ENCODE measurements at places on chromosomes 11 and 22.

DNA sequence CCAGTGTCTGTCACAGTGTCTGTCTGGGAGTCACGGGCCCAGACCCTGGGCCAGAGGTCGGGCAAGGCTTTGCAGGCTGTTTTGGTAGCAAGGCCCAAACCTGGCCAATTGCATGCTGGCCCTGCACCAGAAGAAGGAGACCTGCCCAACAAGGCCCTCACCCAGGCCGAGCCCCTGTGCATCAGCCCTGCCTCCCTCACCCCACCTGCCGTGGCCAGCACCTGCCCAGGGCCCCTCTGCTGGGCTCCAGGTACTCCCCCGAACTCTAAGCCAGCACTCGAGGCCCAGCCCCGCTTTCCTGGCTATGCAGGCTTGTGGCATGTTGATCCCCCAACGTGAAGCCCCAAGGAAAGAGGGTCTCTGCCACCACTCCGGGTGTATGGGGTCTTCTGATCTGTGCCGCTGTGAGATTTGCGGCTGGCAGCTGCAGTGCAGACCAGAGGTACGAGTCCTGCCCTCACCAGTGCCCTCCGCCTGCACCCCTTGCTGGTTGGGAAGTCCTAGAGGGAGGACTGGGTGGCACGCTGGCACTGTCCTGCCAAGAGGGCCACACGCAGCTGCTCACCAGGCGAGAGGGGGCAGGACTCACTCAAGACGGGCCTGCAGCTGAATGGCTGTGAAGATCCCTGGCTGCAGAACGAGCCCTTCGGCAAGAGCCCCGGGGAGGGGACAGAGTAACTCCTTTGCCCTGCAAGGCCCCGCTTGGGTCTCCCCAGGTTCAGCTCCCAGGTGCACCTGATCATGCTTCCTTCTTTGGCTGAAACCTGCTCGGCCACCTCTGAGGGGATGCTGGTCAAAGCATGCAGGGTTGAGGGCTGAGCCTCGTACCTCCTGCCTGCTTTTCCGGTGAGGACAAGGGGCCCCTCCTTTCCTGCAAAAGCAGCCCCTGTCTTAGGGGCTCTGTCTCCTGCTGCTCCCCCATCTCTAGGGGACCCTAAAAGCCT, 6.7 kb upstream of the SEPTIN5 start:
- no peak for DNase-seq

GRCh38 chr22:43227239-43227630, 40.3 kb upstream of the TTLL12 start:
- no peak for DNase-seq

GRCh38 chr11:20161923-20162744, 1.9 kb upstream of the DBX1 start:
- no peak for DNase-seq

- DNase-seq: peak; percentile 72
These were observed at the start of gene PLXNB2 for GRCh38 chr22:50306753-50307749. Gene PLXNB2, minus strand, starts transcription at chr22:50307646. Its CDS starts 17,062 bp downstream, at chr22:50290584.

DNA sequence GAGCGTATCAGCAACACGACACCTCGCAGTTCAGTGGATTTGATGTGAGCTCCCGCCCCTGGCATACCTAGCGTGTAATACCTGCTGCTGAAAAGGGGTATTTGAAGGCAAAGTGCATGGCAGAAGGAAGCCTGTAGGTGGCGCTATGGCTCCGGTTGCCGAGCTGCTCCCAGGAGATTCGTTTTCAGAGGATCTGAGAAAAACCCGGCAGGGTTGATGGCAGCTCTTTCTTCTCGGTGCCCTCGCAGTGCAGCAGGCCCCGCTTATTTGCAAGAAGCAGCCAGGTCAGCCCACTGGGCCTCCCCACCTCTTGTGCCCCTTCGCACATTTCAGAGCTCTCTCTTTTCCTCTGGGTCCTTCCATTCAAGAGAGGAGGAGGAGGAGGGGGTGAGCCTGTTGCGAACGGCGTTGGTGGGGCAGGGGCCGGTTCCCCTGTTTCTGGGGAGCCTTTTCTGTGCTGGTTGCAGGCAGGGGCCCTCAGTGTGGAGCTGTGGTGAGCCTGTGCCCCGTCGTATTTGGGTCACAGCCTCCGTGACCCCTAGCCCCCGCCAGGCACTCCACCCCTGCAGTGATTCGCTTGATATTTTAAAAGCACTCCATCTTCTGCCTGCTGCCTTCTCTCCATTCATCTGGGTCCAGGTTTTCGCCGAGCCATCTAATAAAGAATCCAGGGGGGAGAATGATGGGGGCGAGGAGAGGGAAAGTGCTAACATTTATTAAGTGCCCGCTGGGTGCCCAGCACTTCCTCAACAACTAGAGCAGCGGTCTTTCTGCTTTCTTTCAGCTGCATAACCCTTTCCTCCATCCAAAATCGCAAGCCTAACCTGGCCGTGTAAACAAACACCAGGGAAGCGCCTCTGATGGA, 85.3 kb upstream of the SYT13 start:
- peak; percentile 83 for DNase-seq

DNA sequence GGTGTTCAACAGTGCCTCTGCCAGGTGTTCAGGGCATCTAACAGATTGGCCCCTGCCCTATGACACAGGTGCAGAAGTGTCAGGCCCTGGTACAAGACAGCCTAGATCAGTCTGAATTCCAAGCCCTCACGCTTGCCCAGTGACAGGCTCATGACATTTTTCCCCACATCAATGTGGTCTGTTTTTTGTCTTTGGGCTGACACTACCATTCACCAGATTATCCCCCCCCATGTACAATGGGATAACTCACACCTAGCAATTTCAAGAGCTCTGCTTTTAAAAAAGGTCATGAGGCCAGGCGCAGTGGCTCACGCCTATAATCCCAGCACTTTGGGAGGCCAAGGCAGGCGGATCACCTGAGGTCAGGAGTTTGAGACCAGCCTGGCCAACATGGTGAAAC, 155.5 kb upstream of the PITPNB start:
- no peak for DNase-seq

GRCh38 chr11:6152126-6152525, 18.0 kb downstream of the OR52B2 start:
- no peak for DNase-seq

DNA sequence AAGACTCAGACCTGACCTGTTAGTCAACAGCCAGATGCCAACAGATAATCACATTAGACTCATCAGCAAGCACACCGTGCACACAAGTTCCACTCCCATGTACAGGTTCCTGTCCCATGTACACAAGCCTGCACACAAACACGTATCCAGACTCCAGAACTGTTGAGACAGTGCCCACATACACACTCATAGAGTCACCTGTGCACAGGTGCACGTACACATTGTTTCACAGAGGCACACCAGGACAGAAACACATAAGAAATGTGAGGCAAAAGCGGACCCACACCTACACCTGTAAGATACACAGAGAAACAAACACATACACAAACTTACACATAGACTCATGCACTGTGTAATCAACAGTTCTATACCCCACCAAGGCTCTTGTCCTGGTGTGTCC, 2.7 kb upstream of the ZNF74 start:
- DNase-seq: no peak

DNA sequence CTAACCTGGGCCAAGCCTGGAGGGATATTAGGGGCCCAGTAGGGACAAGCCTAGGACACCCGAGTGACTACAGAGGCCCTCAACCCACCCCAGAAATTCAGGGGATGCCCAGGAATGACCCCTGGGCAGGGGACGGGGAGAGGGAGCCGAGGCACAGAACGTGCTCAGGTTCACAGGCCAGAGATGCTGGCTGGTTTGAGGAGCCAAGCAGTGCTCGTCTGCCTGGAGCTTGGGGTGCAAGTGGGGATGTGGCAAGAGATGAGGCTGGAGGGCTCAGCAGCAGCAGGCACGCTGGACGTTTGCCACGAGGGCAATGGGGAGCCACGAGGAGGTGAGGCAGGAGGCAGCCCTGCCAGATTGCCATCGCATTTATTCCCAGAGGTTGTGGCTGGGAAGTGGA, 34.0 kb upstream of the EMID1 start:
- no peak for DNase-seq

GRCh38 chr11:126118806-126119205, 56.1 kb upstream of the CDON start:
- DNase-seq: no peak

DNA sequence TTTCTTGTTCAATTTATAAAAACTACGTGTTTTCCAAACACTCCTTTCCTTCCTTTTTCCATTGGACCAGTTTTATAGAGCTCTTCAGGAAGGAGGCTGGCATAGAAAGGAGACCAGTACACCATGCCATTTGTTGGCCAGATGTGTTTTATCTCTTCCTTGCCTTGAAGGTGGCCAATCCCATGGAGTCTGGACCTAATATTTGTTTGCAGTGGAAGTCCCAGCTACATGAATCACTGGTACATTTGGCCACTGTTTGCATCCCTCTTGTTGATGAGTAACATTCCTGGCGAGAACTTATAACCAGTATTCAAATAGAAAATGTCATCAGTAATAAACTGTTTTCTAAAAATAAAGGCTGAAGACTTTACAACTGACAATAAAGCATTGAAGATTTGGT, 110.2 kb downstream of the ANO3 start:
- DNase-seq: no peak

DNA sequence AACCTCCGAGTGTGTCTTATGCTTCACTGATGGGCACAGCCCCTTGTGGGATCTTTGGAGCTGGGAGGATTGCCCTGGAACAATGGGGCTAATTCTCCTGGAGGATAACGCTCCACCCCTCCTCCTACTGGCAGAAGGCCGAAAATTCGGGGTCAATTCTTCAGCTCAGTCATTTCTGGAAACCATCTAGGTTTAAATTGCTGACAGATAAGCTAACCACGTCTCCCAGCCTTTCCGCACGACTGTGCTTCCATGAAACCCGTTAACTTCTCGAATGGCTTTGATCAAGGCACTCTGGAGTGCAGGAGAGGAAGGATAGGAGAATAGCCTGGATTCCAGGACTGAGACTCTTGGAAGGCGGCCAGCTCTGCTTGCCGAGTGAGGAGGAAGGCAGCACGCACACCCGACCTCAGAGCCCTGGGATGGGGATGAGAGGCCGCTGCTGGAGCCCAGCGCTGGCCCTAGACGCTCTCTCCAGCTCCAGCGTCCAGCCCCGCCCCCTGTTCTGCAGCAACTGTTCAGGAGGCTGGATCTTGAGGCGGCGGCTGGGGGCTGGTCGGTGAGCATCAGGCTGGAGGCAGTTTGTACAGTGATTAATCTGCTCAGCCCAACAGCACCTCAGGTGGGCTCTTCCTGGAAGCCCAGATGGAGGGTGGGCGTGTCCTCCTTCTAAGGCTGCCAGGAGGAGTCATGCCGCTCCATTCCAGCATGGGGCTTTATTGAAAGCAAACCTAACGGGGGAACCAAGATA, 176.7 kb upstream of the NCAM1 start:
- no peak for DNase-seq

GRCh38 chr11:23866641-23867040, 630.2 kb upstream of the LUZP2 start:
- DNase-seq: no peak

DNA sequence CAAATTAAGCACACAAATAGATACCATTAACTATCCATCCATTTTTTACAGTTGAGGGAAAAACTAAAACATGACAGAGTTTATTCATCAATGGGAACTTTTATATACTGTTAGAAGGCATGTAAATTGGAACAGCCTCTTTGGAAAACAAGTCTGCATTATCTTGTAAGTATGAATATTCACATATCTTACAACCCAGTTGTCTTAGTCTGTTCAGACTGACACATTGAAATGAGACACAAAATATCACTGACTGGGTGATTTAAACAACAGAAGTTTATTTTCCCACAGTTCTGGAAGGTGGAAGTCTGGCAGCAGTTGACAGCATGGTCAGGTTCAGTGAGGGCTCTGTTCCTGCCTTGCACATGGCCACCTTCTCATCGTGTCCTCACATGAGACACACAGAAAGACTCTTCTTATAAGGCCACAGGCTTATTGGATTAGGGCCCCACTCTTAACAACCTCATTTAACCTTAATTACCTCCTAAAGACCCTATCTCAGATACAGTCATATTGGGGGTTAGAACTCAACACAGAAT, 5.4 kb upstream of the EIF3F start:
- DNase-seq: no peak

DNA sequence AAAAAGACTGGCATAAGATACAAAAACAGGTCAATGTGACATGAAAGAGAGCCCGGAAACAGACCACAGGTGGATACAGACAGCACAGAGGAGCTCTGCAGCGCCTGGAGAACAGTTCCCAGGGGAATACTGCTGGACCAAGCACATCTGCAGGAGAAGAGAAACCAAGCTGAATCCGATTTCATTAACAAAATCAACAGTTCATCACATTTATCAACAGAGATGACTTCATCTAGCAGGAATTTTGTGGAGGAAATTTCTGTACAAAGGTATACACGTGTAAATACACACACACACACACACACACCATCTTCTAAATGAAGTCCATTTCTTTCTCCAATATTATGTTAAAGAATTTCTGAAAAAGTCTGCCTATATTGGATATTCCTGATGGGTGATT, 17.1 kb downstream of the YPEL1 start:
- no peak for DNase-seq

DNA sequence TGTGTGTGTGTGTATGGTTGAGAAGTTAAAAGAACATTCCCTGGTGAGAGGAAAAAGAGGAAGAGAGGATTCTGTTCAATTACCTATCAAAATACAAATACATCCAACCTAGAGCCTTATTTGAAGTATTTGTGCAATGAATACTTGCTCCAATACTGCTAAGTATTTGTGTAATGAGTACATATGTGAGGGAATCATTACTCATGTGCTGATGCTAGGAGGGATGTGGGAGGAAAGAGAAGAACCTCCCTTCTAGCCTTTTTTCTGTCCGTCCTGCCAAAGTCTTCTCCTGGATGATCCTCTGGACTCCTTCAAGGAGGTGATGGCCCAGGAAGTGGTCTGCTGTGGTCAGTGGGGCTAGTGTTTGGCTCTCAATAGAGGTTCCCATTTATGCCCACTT, 36.0 kb upstream of the ACCSL start:
- DNase-seq: no peak

GRCh38 chr11:118604566-118604965, 2.8 kb upstream of the PHLDB1 start:
- DNase-seq: no peak

- DNase-seq: no peak
These were observed 14.3 kb downstream of the TCIRG1 start for GRCh38 chr11:68053117-68053516.

DNA sequence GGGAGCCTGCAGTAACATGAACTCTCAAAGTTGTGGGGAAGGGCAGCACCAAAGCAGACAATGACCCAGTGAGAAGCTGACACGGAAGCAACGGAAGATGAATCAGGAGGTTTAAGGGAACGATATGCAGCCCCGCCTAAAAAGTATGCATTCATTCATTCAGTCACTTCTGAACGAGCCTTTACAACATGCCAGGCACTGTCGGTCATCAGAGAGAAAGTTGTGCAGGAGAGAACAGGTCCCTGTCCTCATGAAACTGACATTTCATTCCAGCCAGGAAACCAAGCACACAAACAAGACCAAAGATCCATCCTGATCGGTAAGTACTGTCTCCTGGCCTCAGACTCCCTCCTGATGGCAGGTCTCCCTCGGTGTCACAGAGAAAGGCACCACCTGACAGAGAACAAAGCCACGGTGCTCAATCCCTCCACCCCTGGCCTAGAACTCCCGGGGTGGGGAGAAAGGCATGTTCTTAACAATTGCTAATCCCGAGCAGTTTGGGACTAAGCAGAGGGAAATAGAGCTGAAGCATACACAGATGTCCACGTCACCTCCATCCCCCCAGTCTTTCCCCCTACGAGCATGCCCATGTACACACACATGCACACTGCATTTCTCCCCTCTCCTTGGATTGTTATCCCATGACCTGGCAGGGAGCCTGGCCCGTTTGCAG, 49.3 kb downstream of the LRFN4 start:
- DNase-seq: no peak

GRCh38 chr11:46252373-46252914, 25.0 kb upstream of the CREB3L1 start:
- peak; percentile 24 for DNase-seq

All from NCI-H774 (cell line).